ENCODE measurements at places on chromosomes 1 and 21.
A peak's percentile ranks its signal among the peaks of the same experiment; 100 is the strongest.

- DNase-seq, result no peak
Measured at GRCh38 chr1:245465666-245466065, 310.9 kb downstream of the KIF26B start.

- no peak for DNase-seq
Measured at GRCh38 chr21:38092051-38092450, 164.7 kb upstream of the KCNJ15 start.

GRCh38 chr1:28240024-28240423 is 4.1 kb downstream of the ATP5IF1 start:
- DNase-seq, result no peak

DNA sequence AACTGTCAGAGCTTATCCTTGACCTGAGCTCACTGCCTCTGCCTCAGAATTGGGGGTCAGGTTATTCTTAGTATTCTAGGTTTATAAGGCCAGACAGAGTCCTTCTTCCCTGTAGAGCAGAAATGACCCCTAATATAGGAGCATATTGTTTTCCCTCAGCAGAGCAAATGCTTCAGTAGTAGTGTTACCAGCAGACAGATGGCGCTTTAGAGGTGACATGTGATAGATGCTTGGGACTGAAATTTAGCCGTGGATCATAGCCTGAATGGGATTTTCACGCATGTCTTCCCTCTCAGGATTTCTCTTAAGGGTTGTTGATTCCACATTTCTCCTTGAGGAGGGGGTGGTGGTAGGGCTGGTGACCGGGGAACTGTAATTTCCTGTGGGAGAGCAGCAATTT is 24.5 kb downstream of the ADARB1 start:
- DNase-seq, result peak; percentile 75

DNA sequence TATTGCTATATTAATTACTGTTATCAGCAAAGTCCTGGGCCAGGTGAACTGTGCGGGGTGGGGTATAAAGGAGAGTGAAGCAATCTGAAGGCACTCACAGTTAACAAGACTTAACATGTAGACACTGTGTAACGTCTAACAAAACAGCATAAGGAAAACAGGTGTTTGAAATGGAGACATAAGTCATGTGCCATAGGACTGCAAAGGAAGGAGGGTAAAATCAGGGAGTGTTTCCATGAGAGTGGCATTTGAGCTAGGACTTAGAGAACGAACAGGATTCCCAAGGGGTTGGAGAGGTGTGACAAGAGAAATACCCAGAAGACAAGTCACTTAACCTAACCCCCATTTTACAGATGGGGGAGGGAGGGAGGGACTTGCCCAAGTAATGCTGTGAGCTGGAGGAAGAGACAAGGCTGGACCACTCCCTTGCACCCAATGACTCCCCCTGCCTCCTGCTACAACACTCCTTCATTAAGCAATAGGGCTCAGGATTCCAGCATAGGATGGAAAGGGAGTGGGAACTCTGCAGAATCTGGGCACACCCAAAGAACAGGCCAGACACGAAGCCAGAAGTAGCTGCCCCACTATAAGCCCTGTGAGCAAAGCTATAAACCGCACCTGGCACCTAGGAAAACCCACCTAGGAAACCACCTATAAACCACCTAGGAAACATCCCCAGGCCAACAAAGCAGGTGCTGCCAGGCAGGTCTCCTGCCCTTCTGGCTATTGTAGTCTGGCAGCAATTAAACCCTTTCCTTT is 6.6 kb downstream of the PEF1 start:
- no peak for DNase-seq

DNA sequence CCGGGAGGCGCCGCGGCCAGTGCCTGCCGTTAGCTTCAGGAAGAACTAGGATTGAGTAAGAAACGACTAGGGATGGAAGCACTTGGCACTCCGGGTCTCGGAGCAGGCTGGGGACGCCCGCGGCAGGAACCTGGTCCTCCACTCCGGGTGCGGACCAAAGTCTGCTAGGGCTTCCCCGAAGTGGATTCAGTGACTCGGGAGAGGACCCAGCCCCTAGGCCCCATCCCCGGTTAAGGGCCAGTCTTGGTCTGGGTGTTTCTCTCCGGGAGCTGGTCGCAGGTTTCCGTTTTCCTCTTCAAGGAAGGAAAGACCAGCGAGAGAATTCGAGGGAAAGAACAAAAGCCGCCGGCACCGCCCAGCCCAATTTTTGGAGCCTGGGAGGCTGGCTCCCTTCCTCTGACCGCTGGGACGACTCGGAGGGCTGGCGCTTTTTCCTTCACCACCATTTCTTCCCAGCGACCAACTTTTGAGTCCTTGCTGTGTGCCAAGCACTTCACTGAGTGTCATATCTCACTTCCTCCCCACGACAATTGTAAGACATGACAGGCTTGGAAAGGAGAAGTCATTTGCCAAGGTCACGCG is 16.8 kb upstream of the STMN1 start:
- peak; percentile 64 for DNase-seq

- DNase-seq, result peak; percentile 91
Measured at GRCh38 chr1:192805832-192806323, 3.0 kb upstream of the RGS2 start.
